Activated CD4-positive, alpha-beta T cell treated with anti-CD3 and anti-CD28 coated beads, Interleukin-2, Interleukin-6, amounts not matched to agents 100 ng/mL and 50 ng/mL, durations not matched to agents 16 hours and 8 hours (primary cell): ENCODE measurements at places on chromosomes 5 and 9.

- DNase-seq, result no peak
Measured at GRCh38 chr5:177605667-177606066, 5.7 kb downstream of the B4GALT7 start.

DNA sequence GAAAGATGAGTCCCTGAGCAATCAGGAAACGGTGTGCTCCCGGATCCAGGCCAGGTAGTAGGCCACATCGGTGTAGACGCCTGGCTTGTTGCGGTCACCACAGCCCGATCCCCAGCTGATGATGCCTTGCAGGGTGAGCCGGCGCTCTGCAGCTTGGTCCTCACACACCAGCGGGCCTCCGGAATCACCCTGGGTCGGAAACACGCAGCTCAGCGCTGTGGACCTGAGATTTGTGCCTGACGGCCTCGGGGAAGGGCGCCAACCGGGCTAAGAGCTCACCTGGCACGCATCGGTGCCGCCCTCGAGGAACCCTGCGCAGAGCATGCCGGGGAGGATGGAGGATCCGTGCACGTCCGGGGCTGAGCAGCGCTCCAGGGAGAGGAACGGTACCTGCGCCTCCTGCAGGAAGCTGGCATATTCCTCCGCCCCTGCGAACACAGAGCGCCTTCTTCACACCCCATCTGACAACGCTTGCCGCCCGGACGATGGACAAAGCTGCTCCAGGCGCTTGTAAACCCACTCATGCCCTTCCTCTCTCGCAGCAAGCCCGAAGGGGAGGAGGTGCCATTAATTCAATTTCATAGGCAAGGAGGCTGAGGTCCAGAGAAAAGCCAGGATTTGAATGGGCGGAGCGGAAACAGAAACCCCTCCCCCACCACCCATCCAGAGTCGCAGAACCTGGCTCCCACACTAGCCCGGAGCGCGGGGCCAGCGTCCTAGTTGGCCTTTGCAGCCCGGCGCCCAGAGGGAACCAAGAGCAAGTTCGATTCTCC, 2.0 kb upstream of the PFN3 start:
- DNase-seq, result peak; percentile 68

GRCh38 chr5:4148009-4148408, 552.4 kb downstream of the IRX1 start:
- DNase-seq, result no peak

DNA sequence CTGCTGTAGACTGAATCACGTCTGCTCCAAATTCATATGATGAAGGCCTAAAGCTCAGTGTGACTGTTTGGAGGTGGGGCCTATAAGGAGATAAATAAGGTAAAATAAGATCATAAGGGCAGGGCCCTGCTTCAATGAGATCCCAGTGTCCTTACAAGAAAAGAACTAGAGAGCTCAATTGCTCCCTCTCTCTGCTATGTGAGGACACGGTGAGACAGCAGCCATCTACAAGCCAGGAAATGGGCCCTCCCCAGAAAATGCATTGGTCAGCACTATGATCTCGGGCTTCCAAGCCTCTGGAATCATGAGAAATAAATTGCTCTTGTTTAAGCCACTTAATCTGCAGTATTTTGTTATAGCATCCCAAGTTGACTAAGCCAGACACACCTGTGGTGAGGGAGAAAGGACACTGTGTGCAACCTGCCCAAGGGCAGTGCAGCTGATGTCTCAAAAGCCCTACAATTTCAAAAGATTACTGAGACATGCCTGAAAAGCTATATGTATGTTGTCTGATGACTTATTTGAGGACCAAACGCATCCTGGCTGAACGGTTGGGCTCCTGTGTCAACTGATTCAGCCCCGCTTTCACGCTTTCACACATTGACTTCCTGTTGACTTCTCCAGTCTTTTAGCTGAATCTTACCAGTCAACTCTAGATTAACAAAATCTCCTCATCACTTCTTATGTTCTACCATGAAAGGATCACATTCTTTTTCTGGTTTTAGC, 13.2 kb downstream of the GZMK start:
- DNase-seq, result peak; percentile 94

DNA sequence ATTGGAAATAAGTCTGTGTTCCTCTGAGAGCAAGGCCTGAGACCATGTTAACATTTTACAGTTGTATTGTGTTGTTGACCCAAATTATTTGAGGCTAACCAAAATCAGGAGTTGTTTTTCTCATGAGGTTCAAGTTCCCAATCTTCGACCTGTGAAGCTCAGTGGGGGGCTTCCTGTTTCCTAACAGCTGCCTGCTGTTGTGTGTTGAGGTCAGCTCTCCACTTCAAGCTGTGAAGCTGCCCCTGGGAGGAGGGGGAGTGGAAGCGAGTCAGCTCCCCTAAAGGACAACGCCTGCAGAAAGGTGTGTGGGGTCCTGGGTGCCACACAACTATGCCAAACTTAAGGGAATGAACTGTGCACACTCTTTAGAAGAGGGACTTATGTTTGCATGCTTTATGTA, 295.5 kb downstream of the IRX1 start:
- no peak for DNase-seq

DNA sequence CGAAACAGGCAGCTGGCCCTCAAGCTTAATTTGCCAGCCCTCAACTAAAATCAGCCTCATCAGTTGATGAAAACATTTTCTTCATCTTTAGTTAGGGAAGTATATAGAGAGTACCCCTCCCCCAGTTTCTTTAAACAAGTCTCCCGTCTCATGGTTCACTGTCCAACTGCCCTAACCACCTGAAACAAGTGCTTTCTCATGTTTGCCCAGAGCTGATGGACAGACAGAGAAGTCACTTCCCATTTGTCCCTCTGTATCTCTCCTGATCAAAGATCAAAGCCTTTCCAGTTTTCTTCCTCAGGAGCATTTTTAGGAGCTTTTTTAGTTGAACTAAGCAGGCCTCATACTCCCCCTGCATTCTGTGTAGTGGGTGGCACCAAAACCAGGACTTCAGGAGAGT, 21.7 kb downstream of the FUBP3 start:
- no peak for DNase-seq

GRCh38 chr5:103256178-103256577, 2.4 kb upstream of the MACIR start:
- no peak for DNase-seq

GRCh38 chr5:168059131-168059530, 232.3 kb upstream of the WWC1 start:
- no peak for DNase-seq

DNA sequence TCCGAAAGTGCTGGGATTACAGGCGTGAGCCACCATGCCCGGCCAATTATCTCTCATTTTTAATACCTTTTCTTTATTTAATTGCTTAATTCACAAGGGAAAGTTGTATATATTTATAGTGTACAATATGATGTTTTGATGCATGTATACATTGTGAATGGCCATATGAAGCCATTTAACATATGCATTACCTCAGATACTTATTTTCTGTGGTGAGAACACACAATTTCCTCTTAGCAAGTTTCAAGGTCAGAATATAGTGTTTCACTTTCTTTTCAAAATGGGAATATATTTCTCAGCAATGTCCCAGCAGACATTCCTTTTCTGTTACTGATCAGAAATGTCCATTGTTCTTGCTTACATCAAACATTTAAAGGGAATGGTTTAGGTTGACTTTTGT, 1596.3 kb downstream of the MAT2B start:
- no peak for DNase-seq

GRCh38 chr5:6889030-6889429, 175.8 kb downstream of the TENT4A start:
- DNase-seq, result no peak

GRCh38 chr9:126169736-126170135, 156.9 kb upstream of the MVB12B start:
- no peak for DNase-seq

- no peak for DNase-seq
Measured at GRCh38 chr5:54651482-54652076, 134.0 kb downstream of the SNX18 start.

DNA sequence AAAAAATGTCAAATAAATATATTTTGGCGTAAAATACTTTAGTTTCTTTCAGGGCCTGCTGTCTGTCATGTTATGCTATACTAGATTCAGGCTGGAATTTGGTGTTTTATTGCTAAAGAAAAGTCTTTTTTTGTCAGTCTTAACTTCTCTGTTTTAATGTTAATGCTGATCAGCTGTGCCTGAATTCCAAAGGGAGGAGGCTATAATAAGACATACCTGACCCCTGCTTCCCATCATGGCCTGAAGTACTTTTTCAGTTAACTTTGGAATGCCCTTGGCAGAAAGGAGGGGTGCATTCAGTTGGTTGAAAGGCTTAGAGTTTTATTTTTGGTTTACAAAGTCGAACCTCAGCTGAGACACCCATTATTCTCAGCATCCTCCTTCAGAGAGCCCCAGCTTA, 58.1 kb upstream of the PANK3 start:
- DNase-seq, result no peak

DNA sequence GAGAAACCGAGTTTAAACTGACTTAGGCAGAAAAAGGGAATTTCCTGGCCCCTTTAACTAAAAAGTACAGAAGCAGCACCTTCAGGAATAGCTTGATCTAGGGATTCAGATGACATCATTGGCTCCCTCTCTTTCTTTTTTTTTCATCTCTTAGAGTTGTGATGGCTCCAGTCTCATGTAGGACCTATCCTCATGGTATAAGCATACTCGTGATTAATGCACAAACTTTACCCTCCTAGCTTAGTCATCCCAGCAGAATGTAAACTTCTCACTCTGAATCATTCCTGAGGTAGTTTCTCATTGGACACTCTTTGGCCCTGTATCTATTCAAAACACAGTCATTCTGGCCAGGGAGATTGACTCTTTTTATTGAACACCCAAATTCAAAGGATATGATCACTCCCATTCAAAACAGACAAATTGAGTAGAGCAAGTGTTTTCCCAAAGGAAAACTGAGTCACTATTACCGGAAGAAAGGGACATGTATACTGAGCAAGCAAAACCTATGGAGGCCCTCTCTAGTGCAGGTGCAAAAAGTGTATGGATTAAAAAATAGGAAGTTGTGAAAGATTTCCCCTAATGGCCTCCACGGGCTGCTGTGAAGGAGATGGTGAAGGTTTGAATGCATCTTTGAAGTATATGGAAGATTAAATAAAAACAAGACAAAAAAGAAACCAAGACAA, 27.6 kb upstream of the SMIM23 start:
- peak; percentile 55 for DNase-seq

- no peak for DNase-seq
Measured at GRCh38 chr5:149015126-149015525, 47.7 kb downstream of the SH3TC2 start.

DNA sequence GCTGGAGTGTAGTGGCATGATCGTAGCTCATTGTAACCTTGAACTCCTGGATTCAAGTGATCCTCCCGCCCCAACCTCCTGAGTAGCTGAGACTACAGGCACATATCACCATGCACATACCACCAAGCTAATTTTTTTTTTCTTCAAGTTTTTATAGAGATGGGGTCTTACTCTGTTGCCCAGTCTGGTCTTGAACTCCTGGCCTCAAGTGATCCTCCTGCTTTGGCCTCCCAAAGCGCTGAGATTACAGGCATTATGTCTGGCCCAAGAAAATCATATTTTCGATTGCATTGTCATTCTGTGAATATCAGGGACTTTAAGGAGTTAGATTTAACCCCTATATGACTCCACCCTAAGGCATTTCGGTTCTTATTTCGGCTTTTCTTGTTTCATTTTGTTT, 116.6 kb downstream of the VPS13A start:
- DNase-seq, result no peak

DNA sequence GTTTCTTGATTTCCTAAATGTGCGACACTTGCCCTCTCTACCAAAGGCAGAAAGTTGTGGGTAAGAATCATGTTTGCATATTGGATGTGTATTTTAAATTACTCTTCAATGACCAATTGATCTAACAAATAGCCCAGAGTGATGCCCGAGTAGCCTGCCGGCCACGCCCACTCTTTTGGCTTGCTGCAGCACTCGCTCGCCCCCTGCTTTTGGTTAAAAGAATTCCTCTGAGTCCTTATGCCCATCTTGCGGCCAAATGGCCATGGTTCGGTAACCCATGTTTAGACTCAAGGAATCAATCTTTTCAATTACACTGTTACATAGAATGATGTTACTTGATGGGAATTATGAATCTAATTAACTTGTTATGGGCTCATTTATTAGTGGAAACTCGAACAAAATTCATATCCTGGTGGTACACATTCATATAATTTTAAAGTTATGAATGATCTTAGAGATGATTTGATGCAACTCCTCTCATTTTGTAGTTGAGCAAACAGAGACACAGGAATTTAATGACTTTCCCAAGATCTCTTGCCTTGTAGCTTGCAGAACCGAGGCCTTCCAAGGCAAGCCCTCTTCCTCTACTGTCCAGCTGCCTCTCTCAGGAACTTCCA, 36.5 kb downstream of the PPIC start:
- peak; percentile 47 for DNase-seq

DNA sequence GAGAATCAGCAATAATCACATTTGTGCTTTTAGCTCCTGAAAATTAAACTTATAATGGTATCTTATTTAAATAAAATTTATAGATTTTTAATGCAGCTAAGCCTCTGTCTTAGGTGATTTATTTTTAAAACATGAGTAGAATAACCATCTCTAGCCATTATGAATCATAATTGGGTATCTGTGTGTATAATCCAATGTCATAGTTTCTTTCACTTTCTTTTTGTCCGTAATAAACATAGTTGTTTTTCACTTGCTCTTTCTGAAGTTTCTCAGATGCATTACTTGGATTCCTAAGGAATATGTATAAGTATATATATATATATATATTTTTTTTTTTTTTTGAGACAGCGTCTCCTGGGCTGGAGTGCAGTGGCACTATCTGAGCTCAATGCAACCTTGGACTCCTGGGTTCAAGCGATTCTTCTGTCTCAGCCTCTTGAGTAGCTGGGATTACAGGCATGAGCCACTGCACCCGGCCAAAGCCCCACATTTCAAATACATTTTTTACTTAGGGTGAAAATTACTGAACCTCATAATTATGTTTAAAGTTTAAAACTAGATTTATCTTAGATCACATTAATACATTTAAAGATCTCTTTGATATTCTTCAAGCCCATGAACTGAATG, 377.1 kb downstream of the PRDM9 start:
- DNase-seq, result no peak

DNA sequence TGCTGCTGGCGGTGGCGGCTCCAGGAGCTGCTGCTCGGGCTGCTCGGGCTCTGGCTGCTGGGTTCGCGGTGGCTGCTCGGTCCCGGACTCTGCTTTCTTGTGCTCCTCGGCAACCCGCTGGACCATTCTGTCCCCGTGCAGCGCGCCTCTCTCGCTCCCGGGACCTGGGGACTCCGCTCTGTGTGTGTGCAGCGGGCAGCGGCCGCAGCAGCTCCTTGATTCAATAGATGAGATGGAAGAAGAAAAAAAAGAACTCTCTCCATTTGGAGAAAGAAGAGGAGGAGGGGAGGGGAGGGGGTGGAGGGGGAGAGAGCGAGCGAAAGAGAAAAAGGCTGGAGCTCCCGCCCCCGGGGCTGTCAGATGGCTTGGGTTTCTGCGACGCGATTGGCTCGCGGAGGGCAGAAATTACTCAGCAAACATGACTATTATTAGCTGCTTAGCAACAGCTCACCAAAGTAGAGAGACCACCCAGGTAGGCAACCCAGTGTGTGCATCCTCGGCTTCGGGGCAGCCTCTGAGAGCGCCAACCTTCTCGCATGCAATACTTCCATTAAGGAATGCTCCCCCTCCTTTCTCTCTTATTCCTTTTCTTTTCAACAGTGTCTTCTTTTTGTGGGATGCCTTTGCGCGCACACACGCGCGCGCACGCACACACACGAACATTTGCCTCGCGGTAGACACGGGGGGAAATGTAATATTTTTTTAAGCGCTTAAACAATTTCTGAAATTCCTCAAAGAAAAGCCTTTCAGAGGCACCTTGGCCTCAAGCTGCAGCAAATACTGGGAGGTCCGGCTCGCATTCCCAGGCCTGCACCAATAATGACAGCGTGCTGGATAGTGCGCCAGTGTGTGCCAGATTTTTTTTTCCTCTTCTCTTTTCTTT, 7.6 kb downstream of the PTCH1 start:
- DNase-seq, result peak; percentile 74

GRCh38 chr9:14515049-14515448, 178.2 kb downstream of the ZDHHC21 start:
- DNase-seq, result no peak
